NCI-H69 (cell line): ENCODE measurements at places on chromosomes 3 and 15.

DNA sequence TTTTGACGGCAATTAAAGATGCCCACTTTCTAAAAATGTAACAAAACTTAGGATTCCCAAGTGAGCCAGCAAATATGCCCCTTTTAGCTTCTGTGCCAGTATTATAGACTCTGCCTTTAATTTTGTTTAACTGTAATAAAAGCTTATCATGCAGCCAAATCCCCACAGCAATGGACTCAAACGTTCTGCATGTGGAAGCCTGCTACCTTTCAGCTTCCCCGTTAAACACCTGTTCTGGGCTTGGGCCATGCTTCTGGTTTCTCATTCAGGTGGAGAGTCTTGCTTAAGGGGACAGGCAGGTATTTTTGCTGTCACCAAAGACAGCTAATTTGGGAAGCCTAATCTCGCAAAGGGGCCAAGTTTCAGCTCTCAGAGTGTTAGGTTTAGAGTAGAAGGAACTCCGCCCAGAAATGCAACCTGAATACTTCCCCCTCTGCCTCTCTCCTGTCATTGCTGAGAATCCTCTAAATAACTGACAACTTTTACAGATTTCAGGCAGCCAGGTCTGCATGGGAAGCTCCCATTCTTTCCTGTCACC, 399.4 kb upstream of the ATP11B start:
- peak; percentile 46 for DNase-seq

DNA sequence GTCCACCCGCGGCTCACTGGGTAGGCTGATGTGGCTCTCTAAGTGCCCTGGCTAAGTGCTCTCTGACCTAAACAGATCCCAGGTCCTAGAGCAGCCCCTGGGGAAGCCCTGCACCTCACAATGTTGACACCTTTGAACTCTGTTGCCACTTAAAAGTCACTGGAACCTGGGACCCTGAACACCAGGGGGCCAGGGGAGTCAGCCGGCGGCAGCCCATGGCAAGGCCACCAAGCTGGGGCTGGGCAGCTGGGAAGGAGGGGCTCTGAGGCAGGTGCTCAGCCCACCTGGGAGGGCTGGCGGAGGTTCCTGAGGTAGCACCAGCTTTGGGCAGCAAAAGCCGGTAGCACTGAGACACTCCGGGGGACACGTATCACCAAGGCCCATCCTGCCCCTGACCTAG, 129.0 kb downstream of the CHSY1 start:
- DNase-seq: no peak

DNA sequence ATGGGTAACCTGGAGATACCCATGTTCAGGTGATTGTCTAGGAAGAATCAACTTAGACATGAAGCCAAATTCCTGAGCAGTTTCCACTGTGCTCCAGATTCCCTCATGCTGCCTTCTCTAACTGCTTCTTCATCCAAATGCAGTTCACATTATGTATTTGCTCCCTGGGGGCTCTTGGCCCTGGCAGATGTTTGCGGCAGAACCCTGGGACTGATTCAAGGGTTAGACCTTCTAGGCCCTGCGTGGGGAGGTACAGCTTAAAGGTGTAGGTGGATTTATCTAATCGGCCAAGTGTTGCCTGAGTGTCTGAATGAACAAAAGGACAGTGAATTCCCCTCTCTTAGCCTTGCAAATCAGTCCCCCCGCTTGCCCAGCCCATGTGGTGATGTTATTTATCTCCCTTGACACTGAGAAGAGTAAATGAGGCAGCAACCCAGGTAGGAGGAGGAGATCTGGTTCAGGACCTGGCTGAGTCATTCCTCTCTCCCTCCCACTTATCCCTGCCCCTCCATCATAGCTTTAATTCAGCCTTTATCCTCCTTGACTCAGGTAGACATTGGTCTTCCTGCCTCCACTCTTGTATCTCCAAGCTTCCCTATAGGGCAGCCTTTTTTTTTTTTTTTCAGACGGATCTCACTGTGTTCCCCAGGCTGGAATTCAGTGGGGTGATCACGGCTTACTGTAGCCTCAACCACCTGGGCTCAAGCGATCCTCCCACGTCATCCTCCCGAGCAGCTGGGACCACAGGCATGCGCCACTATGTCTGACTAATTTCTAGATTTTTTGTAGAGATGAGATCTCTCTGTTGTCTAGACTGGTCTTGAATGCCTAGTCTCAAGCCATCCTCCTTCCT, 54.8 kb downstream of the MAGEF1 start:
- peak; percentile 88 for DNase-seq

DNA sequence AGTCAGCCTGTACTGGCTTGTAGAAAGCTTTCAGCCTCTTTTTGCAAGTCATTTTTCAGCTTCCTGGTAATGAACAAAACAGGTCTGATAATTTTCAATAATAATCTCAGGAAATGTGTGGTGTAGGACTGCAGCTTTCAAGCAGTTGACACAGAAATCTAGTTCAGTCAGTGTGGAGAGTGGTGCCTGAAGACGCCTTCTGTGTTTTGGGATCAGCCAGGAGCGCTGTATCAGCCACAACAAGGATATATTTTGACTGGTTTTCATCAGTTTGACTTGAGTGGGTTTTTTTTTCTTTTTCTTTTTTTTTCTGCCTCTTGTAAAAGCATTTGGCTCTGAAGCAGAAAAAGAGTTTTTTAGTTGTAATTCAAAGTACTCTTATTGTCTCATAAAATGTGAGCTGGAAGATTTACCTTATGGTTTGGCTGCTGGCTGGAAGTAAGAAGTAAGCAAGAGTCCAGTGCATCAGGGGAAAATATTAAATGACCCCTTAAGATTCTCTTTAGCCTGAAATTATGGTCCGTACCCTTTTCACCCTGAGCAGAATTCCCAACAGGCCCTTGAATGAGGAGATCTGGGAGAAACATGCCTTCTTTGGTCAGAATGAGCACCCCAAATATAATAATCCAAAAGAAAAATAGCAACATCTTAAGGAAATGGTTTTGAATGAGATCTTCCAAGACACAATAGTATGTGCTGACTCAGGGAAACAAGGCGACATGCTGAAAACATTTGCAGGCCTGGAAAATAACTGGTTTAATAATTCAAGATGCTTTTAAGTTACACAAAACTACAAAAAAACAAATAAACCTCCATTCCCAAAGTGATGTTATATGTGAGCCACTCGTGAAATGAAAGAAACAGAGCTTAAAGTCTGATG, 332.7 kb upstream of the ADAMTS9 start:
- no peak for DNase-seq

GRCh38 chr3:119468041-119468440, 722 bp upstream of the POGLUT1 start:
- no peak for DNase-seq

DNA sequence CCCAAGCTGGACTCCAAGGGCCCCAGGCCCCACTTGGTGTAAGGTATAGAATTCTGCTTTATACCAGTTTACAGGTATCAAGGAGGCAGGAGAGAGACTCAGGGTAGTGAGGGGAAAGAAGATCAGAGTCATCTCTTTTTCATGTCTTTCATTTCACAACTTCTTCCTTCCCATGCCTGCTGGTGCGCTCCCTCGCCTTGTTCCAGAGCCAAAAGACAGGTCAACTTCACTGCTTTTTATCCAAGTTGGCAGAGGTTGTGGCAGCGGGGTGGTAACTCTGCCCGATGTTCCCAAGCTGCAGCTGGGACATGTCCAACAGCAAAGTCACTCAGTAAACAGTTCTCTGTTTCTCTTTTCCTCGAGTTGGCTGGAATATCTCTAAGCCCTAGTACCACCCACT, 86.3 kb upstream of the TCF12 start:
- DNase-seq: no peak

DNA sequence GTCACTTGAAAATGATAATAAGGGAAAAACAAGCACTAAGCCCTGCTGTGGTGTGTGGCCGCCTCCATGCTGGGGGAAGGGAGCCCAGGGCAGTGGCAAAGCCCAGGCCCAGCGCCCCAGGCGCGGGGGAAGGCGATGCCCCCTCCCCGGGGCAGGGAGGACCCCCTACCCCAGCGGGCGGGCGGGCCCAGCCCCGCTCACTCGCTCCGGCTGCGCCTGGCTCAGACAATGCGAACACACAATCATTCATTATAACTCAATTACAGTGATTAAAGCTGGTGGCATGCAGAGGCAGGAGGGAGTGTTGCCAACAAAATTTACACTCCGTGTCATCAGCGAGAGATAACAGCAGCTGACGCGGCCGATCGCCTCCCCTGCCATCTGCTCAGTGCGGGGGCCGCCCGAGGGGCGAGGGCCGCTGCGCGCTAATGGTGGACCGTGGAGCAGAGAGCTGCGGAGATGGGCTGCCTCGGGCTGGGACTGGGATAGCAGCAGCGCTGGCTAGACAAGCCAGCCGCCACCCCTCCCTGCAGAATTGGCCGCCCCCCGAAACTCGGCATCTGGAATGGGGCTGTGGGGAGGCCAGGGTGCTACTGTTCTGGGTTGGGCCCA, 64.1 kb downstream of the TLE3 start:
- peak; percentile 95 for DNase-seq

DNA sequence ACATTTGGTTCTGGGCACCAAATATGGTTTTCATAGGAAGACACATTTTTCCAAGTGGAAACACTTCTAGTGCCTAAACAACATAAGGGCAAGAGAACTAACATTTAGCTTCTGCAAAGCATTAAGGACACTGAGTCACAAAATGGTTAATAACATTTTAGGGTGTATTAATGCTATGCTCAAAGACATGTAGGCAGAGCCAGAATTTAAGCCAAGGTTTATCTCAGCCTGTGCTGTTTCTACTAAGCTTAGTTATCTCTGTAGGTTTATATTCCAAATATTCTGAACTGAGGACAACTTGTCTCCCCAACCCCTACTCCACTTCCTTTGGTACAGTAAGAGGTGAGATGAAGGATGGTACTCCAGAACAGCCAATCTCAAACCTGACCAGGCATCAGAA, 54.1 kb upstream of the AKAP13 start:
- DNase-seq: no peak

- no peak for DNase-seq
These were observed 203.1 kb upstream of the WNT5A start for GRCh38 chr3:55690177-55690576.

GRCh38 chr15:66743703-66744536, 41.9 kb downstream of the SMAD6 start:
- no peak for DNase-seq

DNA sequence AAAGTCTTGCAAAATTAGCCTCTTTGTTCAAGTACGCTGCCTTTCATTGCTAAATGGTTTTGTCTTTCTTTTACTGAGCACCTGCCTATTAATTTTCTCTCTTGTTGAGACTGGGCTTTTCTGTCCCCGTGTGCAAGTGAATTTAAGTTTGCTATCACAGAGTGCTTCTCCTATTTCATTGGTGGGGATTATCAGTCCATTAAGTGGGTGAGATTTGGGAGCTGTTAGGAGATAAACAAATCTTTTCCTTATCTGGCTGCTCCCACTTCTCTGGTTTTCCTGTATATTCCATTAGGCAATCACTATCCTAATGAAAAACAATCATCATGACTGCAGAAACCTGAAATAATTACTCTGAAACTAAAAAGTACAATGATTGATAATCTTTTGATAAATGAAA, 254.2 kb downstream of the NR1D2 start:
- no peak for DNase-seq

DNA sequence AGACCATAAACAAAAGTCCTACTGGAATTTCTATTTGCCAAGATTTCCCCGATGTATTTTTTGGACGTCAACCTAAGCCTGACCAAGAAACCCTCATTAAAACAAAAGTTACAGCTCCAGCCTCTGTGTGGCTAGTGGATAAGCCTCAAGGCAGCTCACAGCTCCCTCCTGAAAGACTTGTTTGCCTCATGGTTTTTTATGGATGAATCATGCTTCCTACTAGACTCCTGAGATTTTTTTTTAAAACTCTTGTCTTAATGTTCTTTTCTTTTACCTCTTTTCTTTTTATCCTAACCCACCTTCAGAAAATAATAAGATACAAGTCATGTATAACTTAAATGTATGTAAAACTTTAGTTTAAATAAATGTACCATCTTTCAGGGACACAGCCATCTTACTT, 52.4 kb downstream of the SUCNR1 start:
- no peak for DNase-seq

GRCh38 chr3:15271785-15272381, 60.5 kb downstream of the SH3BP5 start:
- no peak for DNase-seq

DNA sequence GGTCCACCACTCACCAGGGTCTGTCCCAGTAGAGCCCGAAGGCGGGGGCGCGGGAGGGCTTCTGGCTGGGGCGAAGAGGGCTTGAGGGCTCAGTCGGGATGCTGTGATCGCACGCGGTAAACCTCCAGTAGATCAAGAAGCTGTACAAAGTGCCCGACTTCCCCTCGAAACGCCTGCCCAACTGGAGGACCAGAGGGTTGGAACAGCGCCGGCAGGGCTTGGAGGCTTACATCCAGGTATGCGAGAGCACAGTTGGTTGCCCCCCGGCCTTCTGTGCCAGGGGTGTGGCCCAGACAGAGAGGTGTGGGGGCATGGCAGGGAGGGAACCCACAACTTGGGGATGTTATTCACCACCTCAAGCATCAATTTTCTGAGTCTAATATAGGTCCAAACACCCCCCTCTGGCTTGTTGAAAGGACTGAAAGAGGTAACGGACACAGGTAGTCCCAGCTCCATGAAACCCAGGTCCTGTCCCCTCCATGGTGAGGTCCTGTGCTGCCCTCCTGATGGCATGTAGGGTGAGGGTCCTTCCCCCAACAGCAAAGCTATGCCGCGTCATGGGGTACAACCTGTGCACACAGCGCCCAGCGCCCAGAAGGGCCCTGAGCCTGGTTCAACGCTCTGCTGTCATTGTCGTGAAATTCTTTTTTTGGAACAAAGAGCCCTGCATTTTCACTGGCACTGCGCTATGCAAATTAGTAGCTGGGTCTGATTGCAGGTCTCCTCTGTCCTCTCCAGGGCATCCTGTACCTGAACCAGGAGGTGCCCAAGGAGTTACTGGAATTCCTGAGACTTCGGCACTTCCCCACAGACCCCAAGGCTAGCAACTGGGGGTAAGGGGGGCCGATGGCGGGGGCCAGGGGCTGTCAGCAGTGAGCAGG, 1.2 kb downstream of the SNX22 start:
- DNase-seq: peak; percentile 72

GRCh38 chr3:47404955-47405790, 24.4 kb downstream of the PTPN23 start:
- no peak for DNase-seq

GRCh38 chr3:19348941-19349564, 200.7 kb downstream of the KCNH8 start:
- peak; percentile 31 for DNase-seq

- no peak for DNase-seq
These were observed 43.7 kb downstream of the MAGI1 start for GRCh38 chr3:65995030-65995429.
